ENCODE measurements at places on chromosomes 13 and 19.

DNA sequence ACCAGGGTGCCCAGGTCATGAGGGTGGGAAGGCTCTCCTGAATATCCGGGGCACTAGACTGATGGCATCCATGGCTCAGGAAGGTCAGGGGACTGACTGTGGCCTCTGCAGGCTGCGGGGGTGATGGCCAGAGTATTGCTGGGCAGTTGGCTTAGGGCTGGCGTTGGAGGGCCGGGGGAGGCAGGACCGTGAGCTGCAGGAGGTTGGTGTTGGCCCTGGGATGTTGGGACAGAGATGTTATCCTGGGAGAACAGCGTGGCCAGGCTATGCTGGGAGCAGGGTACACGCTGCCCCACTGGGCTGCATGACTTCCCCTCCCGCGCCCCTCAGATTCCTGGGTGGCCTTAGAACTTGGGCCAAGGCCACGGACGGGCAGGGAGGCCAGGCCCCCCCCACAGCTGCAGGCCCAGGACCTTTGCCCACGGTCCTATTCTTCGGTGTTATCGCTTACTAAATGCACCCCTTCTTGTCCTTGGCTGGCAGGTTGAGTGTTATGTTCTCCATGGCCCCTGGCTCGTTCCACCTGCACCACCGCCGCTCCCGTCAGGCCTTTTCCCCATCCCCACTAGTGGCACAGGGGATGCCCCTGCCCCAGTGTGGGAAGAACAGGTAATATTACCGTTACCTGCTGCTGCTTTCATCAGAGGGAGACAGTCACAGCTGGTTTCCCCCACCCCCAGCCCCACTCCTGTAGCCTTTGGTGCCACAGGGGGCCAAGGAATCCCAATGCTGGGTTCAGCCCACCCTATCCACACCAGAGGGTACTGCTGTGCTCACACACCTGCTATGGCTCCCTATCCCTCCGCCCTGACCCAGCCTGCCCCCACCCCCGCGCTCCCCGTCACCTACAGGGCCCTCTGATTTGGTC is 3.2 kb upstream of the ISYNA1 start:
- no peak for DNase-seq

- DNase-seq: no peak
These were observed 150.4 kb downstream of the PDS5B start for GRCh38 chr13:32736648-32737047.

DNA sequence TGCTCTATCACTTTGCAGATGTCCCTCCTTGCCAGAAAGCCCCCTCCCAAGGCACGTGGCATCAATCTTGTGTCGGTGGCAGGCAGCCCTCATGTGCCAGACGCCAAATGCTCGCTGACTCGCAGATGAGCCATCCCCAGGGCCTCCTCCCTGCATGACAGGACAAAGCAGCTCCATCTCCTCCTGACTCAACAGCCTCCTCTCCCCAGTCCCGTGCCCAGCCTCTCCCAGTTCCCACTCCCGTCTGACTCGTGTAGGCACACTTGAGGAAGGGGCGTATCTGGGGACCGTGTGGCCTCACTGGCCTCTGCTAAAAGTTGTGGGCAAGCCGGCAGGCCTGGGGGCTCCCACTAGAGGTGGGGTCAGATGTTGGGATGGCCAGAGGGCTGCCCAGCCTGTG is 133.6 kb downstream of the STK24 start:
- DNase-seq: peak; percentile 86

DNA sequence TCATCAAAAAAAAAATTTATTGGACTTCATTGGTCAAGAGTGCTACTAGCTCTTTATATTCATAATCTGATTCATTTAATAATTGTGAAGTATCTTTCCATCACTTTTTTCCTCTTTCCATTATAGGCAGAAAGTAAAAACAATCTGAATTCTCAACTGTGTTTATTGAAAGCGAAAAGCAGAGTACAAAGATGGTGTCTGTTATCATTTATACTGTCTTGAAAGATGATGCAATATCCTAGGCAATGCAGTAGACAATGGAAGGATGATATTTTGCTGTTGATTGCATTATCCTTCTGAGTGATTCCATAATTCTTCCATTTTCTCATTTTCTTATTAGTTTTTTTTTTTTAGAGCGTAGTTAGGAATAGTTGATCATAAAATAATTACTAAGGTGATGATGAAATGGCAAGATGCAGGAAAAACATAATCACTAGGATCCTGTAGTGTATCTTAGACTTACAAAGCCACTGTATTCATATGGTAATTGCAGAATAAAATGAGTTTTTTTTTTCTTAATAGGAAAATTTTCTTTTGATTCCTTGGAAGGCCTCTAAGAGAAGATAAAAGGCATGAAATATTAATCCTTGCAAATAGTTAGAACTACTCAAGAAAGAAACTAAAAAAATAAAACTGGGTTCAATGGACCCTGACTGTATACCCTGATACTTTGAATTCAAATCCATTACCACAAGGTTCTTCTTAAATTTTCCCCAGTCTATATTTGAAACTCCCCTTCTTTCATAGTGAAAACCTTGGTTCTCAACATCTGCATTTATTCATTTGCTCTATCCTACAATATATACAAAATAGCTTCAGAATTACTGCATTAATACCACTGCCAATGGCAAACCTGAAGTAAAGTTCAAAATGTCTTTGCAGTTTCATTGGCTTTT is 11.6 kb downstream of the URI1 start:
- DNase-seq: peak; percentile 9

- DNase-seq: no peak
These were observed 10.4 kb downstream of the TSKS start for GRCh38 chr19:49752701-49753100.

DNA sequence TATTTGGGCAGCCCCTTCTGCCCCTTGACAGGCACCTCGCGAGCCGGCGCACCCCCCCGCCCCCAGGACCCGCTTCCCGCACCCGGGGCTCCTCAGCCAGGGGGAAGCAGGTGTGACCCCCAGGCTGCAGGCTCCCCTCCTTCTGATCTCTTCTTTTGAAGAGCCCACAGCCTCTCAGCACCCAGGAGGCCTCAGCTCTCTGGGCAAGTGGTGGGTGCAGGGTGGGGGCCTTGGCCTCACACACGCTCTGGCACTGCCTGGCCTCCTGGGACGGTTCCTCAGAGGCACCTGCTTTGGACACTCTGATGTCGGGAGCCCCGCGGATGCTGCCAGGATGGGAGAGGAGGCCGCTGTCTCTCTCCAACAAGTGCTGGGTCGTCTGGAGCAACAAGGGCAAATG is 1.5 kb upstream of the C13orf46 start:
- DNase-seq: no peak

GRCh38 chr13:29993196-29993595 is 142.8 kb upstream of the UBL3 start:
- no peak for DNase-seq

- no peak for DNase-seq
These were observed 16.6 kb upstream of the RCBTB1 start for GRCh38 chr13:49602005-49602404.

DNA sequence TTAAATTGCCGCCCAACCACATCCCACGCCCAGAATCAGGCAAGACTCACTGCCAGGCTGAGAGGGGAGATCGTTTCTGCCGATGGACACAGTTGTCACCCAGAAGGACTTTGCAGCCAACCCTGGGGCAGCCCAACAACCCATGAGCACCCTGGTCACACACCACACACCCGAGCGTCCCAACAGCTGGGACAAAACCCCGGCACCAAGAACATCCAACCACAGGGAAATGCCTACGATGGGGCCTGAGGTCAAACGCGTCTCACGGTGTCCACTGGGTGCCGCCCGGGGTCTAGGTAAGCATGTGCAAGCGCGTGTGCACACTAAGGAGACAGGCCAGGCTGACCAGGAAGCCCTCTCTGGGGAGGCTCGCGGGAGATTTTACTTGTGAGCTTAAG is 13.0 kb downstream of the LMNB2 start:
- DNase-seq: no peak

DNA sequence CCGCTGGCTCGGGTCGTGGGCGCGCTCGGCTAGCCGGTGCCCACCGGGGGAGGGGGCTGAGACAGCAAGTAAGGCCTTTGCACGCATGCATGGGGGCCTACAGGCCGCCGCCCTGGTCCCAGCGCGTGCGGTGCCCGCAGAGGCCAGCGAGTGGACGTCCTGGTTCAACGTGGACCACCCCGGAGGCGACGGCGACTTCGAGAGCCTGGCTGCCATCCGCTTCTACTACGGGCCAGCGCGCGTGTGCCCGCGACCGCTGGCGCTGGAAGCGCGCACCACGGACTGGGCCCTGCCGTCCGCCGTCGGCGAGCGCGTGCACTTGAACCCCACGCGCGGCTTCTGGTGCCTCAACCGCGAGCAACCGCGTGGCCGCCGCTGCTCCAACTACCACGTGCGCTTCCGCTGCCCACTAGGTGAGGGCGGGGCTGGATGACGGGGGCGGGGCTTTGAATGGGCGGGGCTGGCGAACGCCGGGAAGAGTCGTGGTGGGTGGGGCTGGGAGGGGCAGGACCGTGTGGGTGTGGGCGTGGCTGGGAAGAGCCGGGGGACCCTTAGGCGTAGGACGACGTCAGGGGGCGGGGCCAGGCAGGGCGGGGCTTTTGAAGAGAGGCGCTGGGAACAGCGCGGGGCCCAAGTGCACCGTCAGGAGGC is 2.1 kb downstream of the CILP2 start:
- DNase-seq: peak; percentile 69

GRCh38 chr13:63117710-63118109 is 1702.1 kb upstream of the PCDH20 start:
- DNase-seq: no peak

- no peak for DNase-seq
These were observed 24.8 kb upstream of the CEACAM21 start for GRCh38 chr19:41551212-41551610.

- no peak for DNase-seq
These were observed 6.3 kb upstream of the RAX2 start for GRCh38 chr19:3778104-3778867.

DNA sequence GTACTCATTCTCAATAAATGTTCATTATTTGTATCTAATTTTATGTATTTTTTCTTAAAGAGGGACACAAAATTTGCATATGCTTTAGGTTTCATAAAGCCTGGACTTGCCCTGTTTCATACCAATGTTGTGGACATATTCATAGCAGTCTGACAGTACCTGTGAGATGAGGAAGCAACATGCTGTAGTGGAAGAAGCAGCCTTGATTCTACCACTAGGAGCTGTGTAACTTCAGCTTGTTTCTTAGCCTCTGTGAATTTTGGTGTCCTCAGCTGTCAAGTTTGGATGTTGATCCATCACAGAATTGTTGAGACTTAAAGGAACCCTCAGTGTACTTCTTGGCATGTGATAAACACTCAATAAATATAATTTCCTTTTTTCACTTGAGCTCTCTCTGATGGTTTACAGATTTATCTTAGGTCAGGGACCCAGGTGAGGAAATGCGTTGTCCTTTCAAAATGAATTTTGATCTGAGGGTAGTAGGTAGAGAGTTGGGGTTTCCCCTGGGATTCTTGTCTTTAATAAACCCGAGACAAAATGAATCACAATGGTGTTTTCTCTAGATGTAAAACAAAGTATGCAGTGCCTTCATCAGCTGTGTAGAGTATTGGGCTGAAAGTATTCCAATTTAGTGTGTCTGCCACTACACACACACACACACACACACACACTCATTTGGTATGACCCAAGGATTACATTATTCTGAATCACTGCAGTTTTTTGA is 152.1 kb downstream of the KCNRG start:
- peak; percentile 7 for DNase-seq

- DNase-seq: no peak
These were observed 1.8 kb downstream of the ZNF460 start for GRCh38 chr19:57282011-57282643.

- DNase-seq: no peak
These were observed 1214.1 kb downstream of the DIAPH3 start for GRCh38 chr13:58949646-58950045.

DNA sequence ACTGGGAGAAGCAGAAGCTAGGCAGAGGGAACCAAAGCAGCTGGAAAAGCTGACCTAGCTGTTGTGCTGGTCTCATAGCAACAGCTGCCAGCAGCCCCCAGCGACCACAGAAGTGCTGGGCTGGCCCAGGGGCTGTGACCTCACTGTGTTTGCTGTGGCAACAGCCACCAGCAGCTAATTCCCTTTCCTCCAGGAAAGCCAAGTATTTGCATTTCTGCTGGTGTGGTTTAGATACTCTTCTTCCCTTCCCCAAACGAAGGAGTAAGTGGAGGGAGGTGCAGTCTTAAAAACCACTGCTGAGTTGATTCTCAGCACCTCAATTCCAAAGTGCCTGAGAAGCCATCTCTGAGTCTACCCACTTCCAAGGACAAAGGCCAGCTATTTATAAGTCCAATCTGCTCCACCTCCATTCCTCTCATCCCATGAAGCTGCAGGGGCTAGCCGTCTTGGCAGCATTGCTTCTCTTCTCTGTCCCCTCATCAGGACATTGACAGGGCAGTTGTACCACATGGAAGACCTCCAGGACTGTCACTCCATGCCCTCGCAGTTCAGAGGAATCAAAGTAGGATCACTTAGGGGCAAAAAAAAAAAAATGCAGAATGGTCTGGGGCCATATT is 11.5 kb upstream of the CCDC97 start:
- peak; percentile 37 for DNase-seq

DNA sequence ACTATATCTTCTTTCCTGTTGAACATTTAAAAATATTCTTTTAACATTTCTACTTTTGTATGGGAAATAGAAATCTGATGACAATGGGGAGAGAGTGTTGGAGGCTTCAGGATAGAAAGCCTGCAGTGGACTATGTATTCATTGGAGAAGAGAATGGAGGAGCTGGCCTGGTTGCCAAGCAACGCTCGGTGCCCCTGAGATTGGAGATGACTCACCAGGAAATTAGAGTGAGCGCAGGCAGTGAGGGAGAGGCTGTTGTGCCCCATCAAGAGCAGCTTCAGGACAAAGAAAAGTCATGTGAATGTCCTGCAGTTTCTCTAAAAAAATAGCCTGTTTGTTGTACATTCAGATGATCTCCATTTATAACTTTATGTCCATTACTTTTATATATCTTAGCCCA is 48.7 kb upstream of the ZNF835 start:
- no peak for DNase-seq

- DNase-seq: no peak
These were observed at the start of gene ATP4B for GRCh38 chr13:113657851-113658741. Gene ATP4B, minus strand, starts transcription at chr13:113658198. Its CDS starts 54 bp downstream, at chr13:113658144.

DNA sequence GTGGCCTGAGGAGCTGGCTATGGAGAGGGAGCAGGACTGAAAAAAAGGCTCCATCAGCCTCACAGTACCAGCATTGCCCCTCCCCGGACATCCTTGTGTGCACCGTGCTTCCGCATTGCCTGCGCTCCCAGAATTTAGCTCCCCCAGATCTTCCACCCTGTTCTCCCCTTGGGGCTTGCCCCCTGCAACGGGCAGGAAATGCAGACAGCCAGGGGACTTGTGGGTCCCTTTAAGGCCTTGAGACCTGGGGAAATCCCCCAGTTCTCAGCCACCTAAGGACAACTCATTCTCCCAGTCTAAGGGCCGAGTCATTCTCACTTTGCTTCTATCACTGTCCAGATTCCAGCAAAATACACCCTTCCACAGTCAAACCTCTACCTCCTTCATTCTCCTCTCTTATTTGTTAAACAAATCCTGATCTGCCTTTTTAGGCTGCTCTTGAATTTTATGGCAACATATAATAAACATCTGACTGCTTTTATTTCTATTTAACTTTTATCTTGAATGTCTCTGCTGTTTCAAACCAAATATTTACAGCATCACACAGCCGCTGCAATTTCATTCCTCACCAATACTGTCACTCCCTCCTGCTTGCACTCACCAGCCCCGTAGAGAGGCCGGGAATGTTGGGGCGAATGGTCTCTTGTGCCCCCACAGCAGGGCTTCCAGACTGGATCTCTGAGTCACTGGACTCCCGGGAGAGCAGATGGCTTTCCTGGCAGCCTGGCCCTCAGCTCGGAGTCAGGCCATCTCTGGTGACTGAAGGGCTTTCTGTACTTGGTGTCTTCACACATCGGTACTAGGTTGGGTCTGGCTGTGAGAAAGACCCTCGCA is 221.9 kb downstream of the TSHZ3 start:
- DNase-seq: peak; percentile 98

GRCh38 chr13:29513002-29513980 is 82.2 kb downstream of the SLC7A1 start:
- DNase-seq: peak; percentile 28
